Posterior vena cava (tissue), 2 donors: ENCODE measurements at places on chromosomes 2 and 18. TPM values are rescaled to one million over a fixed set of nuclear protein-coding genes. Genes with fewer than 3 reads are reported as not detected.

Gene ANKRD53
- 2.3 TPM for total RNA-seq

DNA sequence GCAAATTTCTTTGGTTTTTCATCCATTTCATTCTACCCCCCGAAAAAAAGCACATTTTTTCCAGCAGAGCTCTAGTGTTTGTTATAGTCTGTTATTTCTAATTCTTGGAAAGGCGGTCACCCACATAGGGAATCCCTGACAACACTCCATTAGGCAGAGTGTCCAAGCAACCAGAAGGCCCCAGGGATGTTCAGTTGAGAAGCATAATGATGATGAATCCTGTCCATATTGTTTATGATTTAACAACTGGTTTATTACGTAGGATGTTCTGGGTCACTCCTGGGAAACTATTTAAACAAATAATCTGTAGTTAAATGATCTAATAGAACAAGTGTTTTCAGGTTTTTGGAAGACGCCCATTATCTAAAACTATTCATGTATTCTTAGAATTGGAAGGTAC, 388.7 kb downstream of the TNS1 start:
- DNase-seq = no peak

GRCh38 chr2:85851253-85852151, 37.3 kb downstream of the ST3GAL5 start:
- no peak for DNase-seq

- DNase-seq = no peak
Observed at GRCh38 chr2:233142355-233142897, 82.3 kb downstream of the INPP5D start.

Gene KCNF1
- total RNA-seq = 0.19 TPM

DNA sequence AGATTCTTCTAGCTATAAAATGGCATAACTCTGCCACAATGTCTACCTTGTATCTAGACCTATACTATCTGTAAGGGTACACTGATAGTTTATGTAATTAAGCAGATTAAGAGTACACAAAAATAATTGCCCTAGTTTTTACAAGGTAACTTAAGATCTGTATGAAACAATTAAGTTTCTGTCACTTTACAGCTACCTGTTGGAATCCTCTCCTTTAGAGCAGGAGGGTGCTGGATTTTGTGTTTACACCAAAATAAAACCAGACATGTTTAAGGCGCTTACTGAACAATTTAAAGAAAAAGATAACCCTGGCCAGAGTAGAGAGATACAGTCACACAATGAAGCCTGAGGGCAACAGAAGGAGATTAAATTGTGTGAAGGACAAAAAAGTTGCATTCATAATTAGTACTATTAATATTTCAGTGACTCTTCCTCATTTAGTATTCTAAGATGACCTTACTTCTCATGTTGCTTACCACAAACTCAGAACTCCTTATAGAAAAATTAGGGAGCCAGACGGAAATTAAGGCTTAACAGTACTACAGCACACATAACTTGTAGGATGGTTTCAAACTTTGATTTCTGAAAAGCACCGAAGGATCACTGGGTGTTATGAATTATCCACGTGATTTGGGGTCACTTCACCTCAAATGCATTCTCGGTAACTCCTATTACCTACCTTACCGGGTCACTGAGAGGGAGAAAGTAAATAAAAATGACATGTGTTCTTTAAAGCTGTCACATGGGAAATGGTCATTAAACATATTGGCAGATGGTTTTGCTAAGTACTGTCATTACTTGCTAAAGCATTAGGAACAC, 1.0 kb downstream of the DARS1 start:
- no peak for DNase-seq

Gene AOX1
- 333 TPM for total RNA-seq

DNA sequence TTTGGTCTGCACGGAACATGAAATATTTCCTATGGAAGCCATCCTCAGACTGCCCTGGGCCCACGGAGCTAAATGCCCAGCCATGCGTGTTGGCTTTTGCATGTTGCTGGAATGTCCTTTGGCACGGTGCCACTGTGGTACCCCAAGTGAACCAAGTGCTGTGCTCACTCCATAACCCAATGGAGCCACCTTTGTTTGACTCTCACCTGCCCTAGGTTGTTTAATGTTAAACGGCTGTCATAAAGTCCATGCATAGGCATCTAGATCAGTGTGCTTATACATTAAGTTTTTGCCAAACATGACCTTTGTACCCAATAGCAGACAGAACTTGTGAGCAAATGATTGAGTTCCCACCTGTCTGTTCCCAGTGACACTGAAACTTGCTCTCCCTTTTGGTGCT, 59.9 kb upstream of the TMEM87B start:
- DNase-seq = no peak

DNA sequence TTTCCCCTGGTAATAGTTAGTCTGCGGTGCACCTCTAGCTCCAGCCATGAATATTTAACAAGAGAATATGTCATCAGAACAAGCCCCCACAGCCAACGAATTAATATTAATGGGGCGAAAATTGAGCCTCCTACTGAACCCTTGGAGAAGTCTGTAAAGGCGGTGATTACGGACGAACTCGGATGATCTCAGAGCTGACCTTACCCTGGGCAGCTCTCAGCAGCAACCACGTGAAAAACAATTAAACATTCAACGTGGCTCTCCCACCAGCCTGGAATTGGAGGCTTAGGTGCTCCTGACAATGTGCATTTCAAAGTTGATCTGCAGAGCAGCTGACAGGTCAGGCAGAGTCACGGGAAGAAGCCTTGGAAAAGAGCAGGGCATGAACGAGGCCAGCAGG, 407.6 kb upstream of the MYT1L start:
- peak; percentile 47 for DNase-seq

DNA sequence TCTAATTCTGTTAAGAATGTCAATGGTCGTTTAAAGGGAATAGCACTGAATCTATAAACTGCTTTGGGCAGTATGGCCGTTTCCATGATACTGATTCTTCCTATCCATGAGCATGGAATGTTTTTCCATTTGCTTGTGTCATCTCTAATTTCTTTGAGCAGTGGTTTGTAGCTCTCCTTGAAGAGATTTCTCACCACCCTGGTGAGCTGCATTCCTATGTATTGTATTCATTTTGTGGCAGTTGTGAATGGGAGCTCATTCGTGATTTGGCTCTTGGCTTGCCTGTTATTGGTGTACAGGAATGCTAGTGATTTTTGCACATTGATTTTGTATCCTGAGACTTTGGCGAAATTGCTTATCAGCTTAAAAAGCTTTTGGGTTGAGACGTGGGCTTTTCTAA, 38.3 kb upstream of the WDR75 start:
- DNase-seq = no peak

- no peak for DNase-seq
Observed at GRCh38 chr2:36489281-36489680, 108.7 kb downstream of the FEZ2 start.

DNA sequence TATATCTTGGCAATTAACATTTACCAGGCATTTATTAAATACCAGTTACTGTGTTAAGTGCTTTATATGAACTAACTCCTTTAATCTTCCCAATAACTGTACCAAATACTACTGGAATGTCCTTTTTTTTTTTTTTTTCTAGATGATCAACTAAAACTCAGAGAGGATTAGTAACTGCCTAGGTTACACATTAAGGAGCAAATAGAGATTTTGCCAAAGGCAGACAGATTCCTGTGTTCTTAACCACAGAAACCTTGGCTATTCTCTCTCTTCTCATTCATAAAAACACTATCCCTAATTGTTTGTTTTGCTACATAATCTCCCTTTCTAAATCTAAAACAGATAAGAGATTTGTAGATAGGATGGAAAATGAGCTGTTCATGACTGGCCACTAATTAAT, 13.3 kb downstream of the DHX57 start:
- no peak for DNase-seq

DNA sequence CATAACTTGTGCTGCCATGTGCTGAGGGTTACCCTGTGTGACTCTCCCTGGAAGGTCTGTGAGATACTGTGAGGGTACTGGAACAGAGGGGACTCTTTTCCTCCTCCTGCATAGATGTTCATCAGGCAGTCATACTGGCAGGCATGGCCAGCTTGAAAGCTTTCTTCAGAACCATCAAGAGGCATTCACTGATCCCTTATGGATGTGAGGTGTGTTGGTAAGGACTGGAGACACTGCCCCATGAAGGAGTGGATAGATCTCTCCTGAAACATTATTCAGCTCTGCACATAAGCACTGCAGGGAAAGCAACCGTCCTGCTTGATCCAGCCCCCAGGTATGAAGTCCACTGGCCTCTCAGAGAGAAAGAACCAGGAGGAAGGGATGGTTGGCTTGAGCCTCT, 176.6 kb upstream of the ARL4C start:
- DNase-seq = no peak

GRCh38 chr2:192347542-192347941, 152.8 kb upstream of the TMEFF2 start:
- no peak for DNase-seq

Gene IMPACT
- 34.8 TPM for total RNA-seq

GRCh38 chr2:119700866-119701265, 21.9 kb downstream of the TMEM177 start:
- no peak for DNase-seq
